ENCODE measurements at places on chromosomes 2 and 18.

- DNase-seq: no peak
Observed at GRCh38 chr18:24317370-24317769, 80.3 kb downstream of the OSBPL1A start.

- DNase-seq: no peak
Observed at GRCh38 chr2:231413921-231414476, 18.5 kb downstream of the B3GNT7 start.

DNA sequence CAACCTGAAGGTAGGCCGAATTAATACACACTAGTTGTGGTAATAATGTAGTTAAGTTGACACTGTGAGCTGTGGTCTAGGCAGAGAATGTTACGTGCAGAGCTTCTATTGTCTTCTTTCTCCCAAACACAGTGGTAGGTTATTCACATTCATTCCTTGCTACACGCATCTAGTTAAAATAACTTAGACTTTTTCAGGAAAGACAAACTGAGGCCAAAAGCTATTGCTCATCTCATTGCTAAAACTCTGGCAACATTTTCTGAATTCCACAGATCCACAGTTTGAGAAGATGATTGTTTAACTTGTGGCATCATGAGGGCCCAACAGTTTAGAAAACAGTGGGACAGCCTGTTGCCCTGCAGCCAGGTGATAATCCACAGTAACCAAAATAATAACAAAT, 850.4 kb upstream of the FSHR start:
- DNase-seq: no peak

DNA sequence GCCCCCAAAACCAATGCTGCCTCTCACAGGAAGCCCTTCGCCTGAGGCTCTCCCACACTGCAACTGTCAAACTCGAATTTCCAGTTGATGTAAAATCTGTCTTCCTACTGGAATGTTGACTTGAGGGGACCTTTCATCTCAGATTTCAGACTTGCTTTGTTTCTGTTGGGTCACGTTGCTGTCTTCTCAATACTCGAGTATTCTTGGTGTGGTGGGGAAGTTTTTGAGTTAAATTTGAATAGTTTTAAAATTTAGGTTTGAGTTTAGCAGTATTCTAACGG, 50.8 kb downstream of the AGAP1 start:
- no peak for DNase-seq

- no peak for DNase-seq
Observed at GRCh38 chr2:16861111-16861510, 195.5 kb upstream of the CYRIA start.

GRCh38 chr2:85120363-85120762, 12.8 kb upstream of the TCF7L1 start:
- no peak for DNase-seq

GRCh38 chr2:233976087-233976486, 58.9 kb downstream of the TRPM8 start:
- no peak for DNase-seq

DNA sequence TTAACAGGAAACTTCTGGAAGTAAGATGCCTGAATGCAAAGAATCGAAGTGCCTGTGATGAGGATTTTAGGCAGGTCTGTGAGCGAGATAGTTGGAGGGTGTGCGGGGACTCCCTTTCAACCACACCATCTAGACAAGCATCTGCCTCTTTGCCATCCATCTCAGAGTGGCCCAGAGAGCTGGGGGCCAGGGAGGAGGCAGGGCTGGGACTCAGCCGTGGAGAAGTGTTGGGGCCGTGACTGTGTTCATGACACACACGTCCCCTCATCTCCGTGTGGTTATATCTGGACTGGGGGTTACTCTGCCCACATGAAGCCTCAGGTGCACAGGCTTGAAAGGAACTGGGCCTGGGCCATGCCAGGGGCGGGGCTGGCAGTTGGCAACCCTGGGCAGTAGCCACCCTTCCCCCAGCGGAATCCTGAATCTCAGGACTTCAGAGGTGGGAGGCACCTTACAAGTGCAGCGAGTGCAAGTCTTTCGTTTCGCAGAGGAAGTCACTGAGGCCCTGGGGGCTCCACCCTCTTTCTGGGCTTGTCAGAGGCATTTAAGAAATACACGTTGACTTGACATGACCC, 112.5 kb downstream of the SLC4A3 start:
- no peak for DNase-seq

GRCh38 chr2:64675860-64676259, 22.1 kb upstream of the SERTAD2 start:
- DNase-seq: no peak

- no peak for DNase-seq
Observed at GRCh38 chr2:100321866-100322820, at the start of gene LONRF2. Gene LONRF2 (minus strand): TSS chr2:100322501. CDS start chr2:100322093, 408 bp downstream.

DNA sequence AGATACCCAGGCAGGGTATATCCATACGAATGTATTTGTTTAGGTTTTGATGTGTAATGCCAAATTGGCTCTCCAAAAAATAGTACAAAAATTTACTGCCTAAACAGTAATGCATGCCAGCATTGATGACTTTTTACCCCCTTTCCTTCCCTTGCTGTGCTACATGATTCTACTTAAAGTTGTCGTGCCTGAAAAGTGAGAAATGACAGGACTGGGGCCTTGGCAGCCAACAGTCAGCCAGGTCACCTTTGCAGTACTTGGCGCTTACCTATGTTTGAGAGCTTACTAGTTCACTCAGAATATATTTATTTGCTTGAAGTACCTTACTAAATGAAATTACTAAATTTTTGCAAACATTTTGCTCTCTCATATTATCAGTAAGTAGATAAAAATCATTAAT, 1329.1 kb downstream of the DPP10 start:
- DNase-seq: no peak

- DNase-seq: no peak
Observed at GRCh38 chr18:42030586-42031182, 75.7 kb downstream of the PIK3C3 start.

- no peak for DNase-seq
Observed at GRCh38 chr18:22683196-22683676, 249.9 kb upstream of the RBBP8 start.

DNA sequence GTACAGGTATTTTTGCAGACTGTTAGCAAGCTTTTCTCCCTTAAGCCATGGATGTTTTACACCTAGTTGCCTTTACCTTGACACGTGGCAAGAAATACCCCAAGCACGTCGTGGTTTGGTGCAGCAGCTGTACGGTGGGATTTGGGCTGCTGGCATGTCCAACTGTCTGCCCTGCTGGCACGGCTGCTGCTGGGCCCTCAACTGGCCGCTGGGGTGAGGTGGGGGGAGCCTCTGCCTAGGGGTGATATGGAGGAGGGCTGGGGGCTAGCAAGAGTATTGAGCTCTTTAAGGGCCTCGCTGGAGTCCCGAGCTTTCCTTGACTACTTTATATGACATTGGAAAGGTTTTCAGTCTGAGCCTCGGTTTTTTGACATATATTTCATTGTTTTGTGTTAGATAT, 41.6 kb downstream of the LPIN1 start:
- no peak for DNase-seq

DNA sequence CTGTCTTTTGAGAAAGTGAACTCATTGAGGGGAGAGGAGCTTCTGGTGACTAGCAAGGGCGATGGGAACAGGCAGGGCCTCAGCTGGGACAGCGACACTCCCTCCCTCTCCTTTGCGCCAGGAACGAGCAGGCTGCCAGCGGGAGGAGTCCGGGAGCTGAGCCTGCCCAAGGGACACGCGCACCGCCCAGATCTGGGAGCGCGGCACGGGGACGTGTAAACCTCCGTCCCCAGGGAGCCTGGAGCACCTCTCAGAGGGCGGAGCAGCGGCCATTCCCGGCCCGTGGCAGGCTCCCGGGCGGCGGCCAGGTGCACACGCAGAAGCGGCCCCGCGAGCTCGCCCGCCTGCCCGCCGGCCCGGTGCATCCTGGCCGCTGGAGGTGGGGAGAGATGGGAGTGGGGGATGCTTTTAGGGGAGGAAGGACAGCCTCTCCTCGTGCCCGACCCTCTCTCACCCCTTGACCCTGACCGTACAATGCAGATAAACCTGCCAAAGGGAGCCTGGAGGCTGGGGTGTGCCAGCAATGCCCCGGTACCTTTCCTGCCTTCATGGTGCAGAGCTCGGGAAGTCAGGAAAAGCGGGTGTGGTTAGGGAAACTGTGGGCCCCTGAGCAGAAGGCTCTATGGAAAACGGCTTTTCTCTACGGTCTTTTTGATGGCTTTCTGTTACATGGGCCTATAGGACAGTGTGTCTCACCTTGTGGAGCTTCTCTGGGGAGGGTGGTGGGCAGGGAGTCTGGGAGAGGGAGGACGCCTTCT, 2.2 kb downstream of the AQP4 start:
- no peak for DNase-seq

DNA sequence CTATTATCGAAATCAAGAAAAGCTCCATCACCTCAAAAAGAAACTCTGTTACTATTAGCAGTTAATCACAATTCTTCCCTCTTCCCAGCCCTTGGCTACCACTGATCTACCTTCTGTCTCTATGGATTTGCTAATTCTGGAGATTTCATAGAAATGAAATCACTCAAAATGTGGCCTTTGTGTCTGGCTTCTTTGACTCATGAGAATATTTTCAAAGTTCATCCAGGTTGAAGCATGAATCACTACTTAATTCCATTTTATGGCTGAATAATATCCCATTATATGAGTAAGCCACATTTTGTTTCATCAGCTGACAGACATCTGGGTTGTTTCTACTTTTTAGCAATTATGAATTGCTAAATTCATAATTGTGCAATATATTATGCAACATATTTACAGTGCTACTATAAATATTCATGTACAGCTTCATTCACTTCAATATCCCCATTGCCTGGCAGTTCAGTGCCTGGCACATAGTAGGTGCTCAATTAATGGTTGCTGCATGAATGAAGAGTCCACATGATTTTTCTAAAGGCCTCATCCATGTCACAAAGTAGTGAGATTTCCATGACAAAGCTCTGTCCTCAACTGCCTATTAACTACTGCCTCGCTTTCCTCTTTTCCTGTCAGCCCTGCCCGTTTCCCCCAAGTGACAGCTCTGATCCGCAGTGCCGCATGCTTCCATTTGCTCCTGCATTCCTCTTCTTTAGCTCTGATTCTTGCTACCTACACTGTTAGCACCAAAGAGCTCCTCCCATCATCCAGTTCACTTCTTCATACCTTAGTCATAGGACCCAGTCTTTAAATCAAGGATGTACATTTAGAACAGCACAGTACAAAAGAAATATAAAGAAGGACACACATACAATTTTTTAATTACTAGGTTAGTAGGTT, 32.8 kb downstream of the CCDC93 start:
- DNase-seq: no peak

- DNase-seq: no peak
Observed at GRCh38 chr2:28980368-28981015, 606 bp upstream of the TOGARAM2 start.

DNA sequence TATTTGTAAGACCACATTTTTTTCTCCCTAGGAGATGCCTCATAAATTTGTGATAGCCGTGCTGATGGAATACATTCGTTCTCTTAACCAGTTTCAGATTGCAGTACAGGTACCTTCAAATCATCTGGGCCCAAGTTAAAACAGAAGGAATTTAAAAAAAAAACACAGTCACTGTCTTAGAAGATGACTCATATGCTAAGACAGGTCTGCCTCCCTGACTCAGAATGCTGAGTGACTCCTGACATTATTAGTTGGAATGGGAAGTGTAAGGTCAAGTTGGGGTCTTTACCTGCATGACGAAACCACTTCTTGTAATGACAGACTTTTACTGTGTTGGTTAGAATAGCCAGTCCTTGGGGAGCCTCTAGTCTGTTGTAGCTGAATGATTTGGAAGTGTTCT, 26.3 kb downstream of the RMC1 start:
- DNase-seq: no peak

DNA sequence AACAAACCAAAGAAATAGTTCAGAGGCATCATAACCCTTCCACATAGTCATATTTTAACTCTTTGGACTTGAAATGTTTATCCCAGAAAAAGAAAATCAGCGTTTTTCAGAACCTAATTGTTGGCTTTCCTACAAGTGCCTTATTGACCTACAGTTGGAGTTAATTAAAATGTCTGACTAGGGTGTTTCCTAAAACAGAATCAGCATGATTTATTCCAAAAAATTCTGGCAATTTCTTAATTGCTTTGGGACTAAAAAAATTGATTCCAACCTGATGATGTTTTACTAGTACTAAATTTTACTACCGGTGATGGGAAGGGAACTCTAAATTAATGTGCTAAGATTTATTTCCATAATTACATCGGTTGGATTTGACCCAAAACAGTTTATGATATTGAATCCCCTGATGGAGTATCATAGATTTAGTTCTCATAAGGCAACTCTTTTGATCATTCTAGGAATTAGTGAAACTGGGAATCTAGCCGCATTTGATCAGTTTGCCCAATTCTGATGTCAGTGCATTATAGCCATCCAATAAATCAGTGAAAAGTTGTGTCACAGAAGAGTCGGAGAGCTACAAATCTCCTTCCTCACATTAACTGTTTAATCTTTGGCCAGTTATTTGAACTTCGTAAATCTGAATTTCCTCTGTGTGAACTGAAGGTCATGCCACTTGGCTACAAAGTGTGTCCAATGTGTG, 134.3 kb upstream of the DSEL start:
- no peak for DNase-seq

GRCh38 chr2:146979746-146980145, 865.1 kb upstream of the ACVR2A start:
- no peak for DNase-seq

- DNase-seq: no peak
Observed at GRCh38 chr2:98803405-98804264, 72.7 kb upstream of the MGAT4A start.

GRCh38 chr18:76453932-76454331, 41.1 kb downstream of the ZNF516 start:
- DNase-seq: no peak

- no peak for DNase-seq
Observed at GRCh38 chr2:172348555-172349288, 78.7 kb upstream of the ITGA6 start.

- no peak for DNase-seq
Observed at GRCh38 chr2:67656875-67657274, 259.7 kb downstream of the ETAA1 start.

GRCh38 chr2:84077496-84077895, 381.6 kb downstream of the SUCLG1 start:
- DNase-seq: no peak

- no peak for DNase-seq
Observed at GRCh38 chr2:88841224-88841929, 149.9 kb downstream of the RPIA start.

DNA sequence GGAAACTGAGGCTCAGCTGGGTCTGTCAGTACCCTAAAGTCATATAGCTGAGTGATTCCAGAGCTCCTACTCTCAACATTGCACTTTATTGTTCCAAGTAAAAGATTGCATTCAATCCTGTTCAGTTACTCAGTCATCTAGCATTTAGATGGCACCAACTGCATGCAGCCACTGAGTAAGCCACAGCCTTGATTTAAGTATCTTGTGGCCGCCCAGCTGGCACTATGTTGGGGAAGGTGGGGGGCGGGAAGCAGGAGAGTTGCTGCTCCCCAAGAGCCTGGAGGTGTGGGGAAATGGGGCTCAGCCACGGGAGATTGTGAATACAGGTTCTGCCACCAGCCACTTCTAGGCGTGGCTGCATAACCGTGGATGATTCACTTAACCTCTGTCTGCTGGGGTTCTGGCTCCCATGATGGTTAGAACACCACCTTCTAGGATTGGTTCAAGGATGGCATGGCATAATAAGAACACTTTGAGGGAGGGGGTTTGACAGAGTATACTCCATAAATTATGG, 17.1 kb downstream of the ZFP36L2 start:
- no peak for DNase-seq

GRCh38 chr18:74476140-74476539, 19.0 kb upstream of the DIPK1C start:
- no peak for DNase-seq

- no peak for DNase-seq
Observed at GRCh38 chr18:59911600-59911999, 11.8 kb downstream of the PMAIP1 start.

GRCh38 chr18:38367473-38367872, 801.9 kb upstream of the CELF4 start:
- no peak for DNase-seq

Measured in CD4-positive, alpha-beta T cell treated with Interleukin-21 for 1 hour (primary cell).